Small intestine (tissue), 16 donors: ENCODE measurements at places on chromosomes 6 and 20. TPM values are rescaled to one million over a fixed set of nuclear protein-coding genes. Genes with fewer than 3 reads are reported as not detected.

AVP gene
- polyA plus RNA-seq = not detected

ID4 gene
- polyA plus RNA-seq = 10.1 TPM

CLPSL1 gene
- polyA plus RNA-seq = not detected

OR2B6 gene
- polyA plus RNA-seq = not detected

SH3BGRL2 gene
- 54.6 TPM for polyA plus RNA-seq

PRL gene
- not detected for polyA plus RNA-seq
